ENCODE measurements at places on chromosomes 2 and 18.

DNA sequence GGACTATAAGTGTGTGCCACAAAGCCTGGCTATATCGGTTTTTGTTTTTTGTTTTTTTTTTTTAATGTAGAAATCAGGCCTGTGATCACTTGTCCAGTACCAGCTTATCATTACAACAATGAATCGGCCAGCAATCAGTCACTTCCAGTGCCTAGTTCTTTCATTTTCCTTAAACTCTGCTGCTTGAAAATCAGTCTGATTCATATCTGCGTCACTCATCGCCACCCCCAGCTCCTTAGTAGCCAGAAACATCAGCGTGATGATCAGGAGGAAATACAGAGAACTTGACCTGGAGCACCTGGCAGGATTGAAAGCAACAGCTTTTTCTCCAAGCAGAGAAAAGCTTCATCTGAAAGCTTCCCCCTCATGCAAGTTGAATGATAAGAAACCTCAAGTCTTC is 75.4 kb downstream of the SPTBN1 start:
- DNase-seq: no peak

DNA sequence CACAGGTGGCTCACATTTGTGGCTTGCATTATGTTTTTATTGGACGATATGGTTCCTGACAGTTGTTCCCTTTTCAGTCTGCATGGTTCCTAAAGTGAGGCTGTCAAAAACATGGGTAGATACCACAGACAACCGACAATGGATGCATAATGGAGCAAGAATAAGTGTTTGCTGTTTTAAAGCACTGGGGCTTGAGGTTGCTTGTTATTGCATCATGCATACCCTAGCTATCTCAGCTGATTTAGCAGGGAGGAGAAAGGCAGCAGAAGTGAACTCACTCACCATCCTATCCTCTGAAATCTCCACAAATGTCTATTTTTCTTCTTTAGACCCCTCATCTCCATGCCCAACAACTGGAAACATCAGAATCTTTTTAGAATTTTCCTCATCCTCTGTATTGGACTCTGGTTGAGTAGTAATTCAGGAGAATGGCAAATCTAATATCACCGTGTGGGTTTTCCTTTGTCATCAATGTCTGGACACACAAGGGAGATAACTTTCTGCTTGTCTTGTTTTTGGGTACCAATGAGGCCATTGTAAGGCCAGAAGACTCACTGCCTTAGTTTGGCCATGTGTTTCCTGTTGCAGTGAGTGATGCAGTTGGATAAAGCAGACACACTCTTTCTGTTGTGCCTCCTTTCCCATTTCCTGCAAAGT is 46.7 kb downstream of the FBXO48 start:
- no peak for DNase-seq

GRCh38 chr2:11975373-11975772 is 228.9 kb downstream of the LPIN1 start:
- DNase-seq: no peak

DNA sequence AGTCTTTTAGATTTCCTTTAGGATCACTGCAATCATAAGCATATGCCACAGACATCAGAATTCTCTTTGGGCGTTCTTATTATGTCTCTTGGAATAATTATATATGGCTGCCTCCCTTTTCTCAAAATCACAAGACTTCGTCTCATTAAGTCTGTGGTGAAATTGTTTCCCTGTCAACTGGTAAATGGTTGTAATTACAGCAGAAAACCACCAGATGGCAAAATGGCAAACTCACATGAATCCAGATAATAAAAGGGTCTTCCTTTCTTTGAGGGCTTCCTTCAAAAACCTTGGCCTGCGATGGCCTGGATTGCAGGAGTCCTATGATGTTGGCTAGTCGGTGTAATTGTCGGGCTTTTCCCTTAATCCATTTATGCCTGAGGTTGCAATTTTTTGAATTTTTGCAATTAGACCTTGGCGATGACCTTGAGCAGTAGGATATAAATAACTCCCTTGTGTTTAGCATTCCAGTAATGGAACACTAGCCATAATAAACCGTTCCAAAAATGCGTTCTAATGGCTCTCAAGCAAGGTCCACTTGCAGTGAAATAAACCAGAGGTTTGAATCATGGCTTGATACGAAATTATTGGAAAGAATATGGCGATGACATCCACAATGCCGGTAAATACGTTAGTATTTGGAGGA is 656.4 kb downstream of the MBD2 start:
- DNase-seq: peak; percentile 32

GRCh38 chr2:62485761-62486438 is 20.1 kb downstream of the TMEM17 start:
- no peak for DNase-seq

GRCh38 chr18:62730941-62731340 is 15.6 kb downstream of the PHLPP1 start:
- DNase-seq: no peak

- no peak for DNase-seq
Observed at GRCh38 chr2:74632209-74632938, 15.8 kb downstream of the M1AP start.

DNA sequence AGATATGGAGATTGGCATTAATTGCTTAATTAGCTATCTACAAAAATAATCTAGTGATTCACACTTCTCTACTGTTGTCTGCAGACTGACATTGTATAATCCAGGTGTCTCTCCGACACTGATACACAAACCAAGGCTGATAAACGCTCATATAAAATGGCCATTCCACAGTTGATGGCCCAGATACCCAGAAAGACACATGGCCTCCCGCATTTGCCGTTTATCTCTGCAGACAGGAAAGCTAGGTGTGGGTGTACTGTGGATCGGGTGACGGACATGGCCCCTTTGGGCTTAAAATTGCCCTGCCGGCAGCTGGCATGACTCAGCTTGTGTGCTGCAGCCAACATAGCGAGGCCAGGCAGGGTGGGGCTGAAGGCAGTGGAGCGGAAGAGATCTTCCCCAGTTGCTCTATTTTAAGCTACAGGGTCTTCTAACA is 18.5 kb downstream of the PMAIP1 start:
- DNase-seq: peak; percentile 86

- no peak for DNase-seq
Observed at GRCh38 chr2:8675543-8675942, 6.3 kb upstream of the ID2 start.

GRCh38 chr18:56302156-56302555 is 336.2 kb downstream of the TXNL1 start:
- DNase-seq: peak; percentile 29

- DNase-seq: peak; percentile 5
Observed at GRCh38 chr2:154549869-154550268, 148.6 kb upstream of the KCNJ3 start.

DNA sequence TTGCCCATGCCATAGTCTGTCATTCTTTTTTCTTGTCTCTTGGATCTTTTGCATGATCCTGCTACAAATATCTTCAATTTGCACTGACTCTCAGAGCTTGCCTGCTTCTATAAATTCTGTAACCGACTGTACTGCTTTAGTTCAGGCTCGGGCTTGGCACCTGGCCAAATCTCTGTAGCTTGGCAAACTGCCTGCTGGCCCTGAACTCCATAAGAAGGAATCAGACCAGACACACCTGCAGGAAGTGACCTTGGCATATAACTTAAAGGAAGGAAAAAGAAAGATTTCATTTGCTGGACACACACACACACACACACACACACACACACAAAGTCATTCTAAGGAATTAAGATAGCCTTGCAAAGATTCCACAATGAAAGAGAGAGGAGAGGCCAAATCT is 291.2 kb upstream of the DDX18 start:
- peak; percentile 14 for DNase-seq

DNA sequence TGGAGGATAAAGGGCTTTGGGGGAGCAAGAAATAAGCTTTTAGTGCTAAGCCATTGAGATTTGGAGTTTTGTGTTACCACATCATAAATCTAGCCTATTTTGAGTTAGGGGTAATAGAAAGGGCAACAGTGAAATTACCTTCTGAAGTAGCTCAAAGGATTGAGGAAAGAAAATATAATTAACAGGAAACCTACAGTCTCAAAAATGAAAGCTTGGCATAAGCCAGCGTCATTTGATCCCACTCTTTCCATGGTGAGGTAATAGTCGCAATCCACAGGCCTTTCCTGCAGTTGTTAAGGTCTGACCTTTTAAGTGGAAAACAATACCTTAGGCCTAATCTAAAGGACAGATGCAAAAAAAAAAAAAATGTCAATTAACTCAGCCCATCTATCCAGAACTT is 182.7 kb downstream of the UXS1 start:
- DNase-seq: peak; percentile 5

- DNase-seq: no peak
Observed at GRCh38 chr2:206614811-206615210, 27.5 kb upstream of the FAM237A start.

DNA sequence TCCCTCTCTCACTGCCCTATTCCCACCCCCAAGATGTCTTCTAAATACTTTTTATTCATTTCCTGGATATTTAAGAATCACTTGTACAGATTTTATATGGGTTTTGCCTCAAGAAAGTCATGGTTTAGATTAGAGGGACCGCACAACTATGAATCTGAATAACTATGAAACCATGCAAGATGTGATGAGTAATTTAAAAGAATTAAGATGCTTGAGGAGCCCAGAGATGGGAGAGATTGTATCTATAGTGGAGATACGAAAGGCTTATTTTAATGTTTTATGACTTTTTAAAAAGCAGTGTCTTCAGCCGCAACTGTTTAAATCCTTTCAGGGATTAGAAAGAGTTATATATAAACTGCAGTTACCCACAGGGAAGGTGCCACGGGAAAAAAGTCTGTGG is 324.1 kb downstream of the LPIN1 start:
- DNase-seq: no peak

- DNase-seq: no peak
Observed at GRCh38 chr2:112566104-112566503, 18.3 kb upstream of the CHCHD5 start.

GRCh38 chr2:155840661-155841060 is 491.9 kb downstream of the NR4A2 start:
- DNase-seq: no peak

- no peak for DNase-seq
Observed at GRCh38 chr2:203623096-203623495, 83.3 kb upstream of the CD28 start.

DNA sequence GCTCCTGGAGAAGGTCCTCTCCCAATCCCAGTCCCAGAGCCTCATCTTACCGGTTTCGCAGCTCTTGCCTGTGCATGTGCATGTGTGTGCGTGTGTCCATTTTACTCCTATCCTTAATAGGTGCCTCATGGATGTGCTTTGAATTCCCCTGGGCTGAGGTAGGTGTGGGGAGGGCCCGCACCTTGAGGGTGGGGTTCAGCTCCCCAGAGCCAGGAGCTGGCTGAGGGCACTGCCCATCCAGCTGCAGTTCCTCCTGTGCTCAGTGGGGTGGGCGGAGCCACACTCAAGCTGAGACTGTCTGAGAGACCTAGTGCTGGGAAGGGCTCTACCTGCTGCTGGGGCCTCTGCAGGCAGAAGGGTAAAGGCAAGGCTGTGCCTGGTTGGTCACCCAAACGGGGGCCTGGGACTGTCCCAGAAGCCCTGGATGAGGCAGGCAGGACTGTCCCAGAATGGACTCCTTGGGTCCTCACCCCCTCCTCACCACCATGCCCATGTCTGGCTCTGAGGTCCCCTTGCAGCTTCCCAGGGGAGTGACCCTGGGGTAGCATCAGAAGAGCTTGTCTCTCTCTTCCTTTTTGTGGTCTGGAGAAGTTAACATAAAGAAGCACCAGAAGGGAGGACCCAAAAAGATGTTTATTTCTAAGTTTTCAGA is 8.9 kb downstream of the GDF7 start:
- DNase-seq: no peak

GRCh38 chr2:20398956-20399567 is 47.8 kb upstream of the RHOB start:
- no peak for DNase-seq

- DNase-seq: peak; percentile 42
Observed at GRCh38 chr18:13216092-13216582, 2.4 kb upstream of the LDLRAD4 start.

DNA sequence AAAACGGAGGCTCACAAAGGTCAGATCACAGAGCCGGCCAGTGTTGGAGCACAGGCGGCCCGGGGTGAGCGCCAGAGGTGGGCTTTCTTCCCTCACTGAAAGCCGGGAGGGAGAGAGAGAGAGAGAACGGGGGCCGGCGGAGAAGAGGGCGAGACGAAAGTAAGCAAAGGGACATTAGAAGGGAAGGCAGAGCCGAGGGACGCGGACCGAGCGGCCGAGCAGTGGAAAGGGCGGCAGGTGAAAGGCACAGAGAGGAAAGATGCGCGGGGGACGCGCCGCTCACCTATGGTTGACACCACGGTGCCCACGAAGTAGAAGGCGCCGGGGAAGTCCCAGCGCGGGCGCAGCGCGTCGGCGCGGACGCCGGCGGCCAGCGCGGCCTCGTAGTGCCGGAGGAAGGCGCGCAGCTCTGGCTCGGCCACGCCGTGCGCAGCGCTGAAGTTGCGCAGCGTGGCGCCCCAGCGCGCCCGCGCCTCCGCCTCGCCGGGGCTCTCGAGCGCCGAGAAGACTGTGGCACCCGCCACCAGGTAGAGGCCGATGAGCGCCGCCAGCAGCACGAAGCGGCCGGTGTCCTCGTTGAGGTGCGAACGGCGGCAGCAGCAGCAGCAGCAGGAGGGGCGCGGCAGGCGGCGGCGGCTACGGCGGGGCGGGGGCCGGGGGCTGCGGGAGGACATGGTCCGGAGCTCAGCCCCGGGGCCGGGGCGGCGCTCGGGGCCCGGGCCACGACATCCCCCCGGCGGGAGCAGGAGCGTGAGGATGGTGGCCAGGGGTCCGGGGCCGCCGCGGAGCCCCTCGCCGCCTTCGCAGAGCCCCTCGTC is 166.9 kb downstream of the MSH2 start:
- DNase-seq: peak; percentile 51

GRCh38 chr2:196902828-196903227 is 23.7 kb downstream of the PGAP1 start:
- no peak for DNase-seq

Data from NCI-H2171 (cell line).